ENCODE measurements at places on chromosomes 16 and 17.

- DNase-seq = no peak
These were observed 11.0 kb downstream of the CHMP6 start for GRCh38 chr17:81002409-81003361.

GRCh38 chr17:80960037-80960796, 31.4 kb upstream of the CHMP6 start:
- DNase-seq = no peak

- DNase-seq = no peak
These were observed 35.5 kb downstream of the CPNE2 start for GRCh38 chr16:57127836-57128235.

- no peak for DNase-seq
These were observed 678.9 kb downstream of the WWOX start for GRCh38 chr16:78778101-78779004.

GRCh38 chr17:58538811-58539409, 24.5 kb upstream of the MTMR4 start:
- no peak for DNase-seq

DNA sequence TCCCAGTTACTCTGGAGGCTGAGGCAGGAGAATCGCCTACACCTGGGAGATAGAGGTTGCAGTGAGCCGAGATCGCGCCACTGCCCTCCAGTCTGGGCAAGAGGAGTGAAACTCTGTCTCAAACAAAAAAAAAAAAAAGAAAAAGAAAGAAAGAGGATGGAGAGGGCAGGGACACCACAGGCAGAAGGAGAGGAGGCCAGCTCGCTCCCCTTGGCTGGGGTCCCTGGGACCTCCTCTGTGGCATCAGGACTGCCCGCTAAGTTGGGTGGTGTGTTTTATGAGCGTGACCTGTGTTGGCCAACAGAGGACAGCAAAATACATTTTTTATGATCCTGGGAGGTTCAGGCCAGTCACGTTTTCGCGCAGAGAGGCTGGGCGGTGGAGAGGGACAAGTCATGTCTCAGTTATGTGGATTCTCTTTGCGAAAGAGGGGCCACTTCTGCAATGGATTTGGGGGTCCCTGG, 229.6 kb downstream of the MRTFB start:
- no peak for DNase-seq

GRCh38 chr17:45688820-45689219, 95.3 kb upstream of the CRHR1 start:
- DNase-seq = no peak

- no peak for DNase-seq
These were observed 2.0 kb downstream of the ADAT1 start for GRCh38 chr16:75621170-75621477.

DNA sequence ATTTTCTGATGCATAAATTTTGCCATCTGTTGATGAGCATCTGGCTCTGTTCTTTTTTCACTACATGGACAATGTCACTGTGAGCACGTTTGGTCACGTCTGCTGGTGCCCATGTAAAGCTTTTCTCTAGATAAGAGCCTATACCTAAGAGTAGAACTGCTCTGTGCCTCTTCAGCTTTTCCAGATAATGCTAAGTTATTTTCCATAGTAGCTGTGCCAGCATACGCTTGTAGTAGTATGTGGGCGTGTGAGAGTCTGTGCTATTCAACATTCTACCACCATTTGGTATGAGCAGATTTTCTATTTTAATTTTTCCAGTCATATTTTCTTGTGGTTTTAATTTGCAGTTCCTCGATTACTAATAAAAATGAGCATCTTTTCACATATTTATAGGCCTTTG, 33.2 kb downstream of the VPS35L start:
- no peak for DNase-seq

GRCh38 chr17:69427486-69428197, 13.1 kb downstream of the MAP2K6 start:
- DNase-seq = no peak

GRCh38 chr17:27236717-27237315, 57.1 kb upstream of the WSB1 start:
- peak; percentile 51 for DNase-seq

GRCh38 chr17:67121316-67121891, 77.0 kb downstream of the CACNG1 start:
- DNase-seq = no peak

- peak; percentile 22 for DNase-seq
These were observed 6.6 kb upstream of the BMERB1 start for GRCh38 chr16:15427648-15428239.

GRCh38 chr16:22754577-22754976, 59.4 kb upstream of the HS3ST2 start:
- no peak for DNase-seq

DNA sequence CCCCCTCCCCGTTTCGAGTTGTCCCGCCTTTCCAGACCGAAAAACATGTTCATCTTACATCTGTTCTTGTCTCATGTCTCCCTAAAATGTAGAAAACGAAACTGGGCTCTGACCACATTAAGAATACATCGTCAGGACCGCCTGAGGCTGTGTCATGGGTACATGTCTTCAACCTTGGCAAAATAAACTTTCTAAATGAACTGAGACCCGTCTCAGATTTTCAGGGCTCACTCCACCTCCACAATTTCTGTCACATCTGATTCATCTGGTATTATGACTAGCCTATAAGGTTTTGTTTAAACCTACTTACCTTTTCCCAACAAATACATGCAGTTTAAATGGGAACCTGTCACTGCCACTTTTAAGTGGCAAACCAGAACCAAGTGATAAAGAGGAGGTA, 621 bp downstream of the SDR42E1 start:
- no peak for DNase-seq

DNA sequence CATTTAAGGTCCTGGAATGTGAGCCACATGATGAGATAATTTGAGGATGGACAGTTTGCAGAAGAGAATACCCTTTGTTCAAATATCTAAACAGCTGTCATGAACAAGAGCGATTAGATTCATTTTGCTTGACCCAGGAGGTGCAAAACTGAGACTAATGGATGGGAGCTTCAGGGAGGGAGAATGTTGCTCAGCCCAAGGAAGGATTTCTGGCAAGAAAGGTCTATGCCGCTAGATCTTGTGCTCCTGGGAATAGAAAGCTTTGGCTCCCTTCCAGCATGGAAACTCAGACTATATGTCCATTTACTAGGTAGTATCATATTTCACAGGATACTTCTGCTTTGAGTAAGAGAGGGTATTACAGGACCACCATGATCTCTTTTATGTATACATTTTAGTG, 14.8 kb upstream of the CDH11 start:
- no peak for DNase-seq

GRCh38 chr17:60139438-60140285, 10.1 kb upstream of the CA4 start:
- DNase-seq = peak; percentile 60

GRCh38 chr16:27907457-27907972, 156.0 kb downstream of the GSG1L start:
- no peak for DNase-seq

GRCh38 chr16:27193300-27193990, 9.9 kb upstream of the KDM8 start:
- DNase-seq = no peak

GRCh38 chr17:52831536-52831935, 673.0 kb upstream of the CA10 start:
- no peak for DNase-seq

GRCh38 chr16:30904114-30904780, 7.8 kb downstream of the CTF1 start:
- no peak for DNase-seq

DNA sequence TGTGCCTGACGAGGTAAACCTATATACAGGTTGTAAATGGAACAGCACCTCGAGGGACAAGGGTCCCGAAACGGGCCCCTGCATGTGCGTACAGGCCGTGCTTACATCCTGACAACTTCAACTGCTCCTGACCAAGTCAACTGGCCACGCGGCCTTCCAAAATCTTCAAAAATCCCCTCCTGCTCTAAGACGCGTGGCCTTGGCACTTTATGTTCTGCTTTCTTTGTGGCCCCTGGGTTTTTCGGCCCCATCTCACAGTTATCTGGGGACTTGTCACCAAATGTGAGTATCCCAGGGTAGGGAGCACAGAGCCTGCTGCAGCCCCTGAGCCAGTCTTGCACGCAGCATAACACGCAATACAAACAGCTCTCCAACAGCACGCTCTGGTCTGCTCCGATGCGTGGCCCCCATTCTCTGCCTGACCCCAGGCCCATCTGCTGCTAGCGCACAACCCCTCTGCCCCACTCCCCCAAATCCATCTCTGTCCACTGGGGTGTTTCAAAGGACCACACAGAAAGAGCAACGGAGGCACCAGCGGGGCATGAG, 659 bp downstream of the RPH3AL start:
- no peak for DNase-seq

DNA sequence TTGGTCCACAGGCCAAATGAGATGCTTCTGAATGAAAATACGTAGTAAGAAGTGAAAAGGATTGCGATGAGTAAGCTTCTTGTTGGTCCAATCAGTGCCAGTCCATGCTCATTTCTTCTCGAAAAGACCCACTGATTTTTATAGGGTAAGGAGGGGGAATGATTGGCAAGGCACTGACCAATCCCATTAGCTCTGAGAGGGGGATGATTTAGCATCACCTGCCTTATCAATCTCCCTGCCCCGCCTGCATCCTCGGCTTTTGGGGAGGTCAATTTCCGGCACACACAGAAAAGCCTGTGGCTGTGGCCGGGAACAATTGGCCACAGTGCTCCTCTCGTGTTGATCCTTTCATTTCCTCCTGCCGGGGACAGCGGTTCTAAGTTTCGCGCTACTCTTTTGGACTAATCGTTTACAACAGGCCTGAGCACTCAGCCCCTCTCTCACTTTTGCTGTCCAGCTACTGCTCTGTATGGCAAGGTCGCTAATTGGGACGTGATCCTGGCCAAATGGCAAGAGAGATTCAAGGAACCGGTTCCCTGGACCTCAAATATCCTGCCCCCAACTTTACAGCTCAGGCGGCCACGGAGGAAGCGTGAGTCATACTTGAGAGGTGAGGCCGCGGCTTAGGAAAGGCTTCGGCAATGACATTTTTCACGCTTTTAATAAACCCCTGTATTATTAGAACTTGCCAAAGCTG, 43.1 kb downstream of the TBX4 start:
- DNase-seq = no peak

GRCh38 chr17:58911741-58912343, 156.2 kb downstream of the PPM1E start:
- no peak for DNase-seq

- peak; percentile 31 for DNase-seq
These were observed 16.5 kb upstream of the PRM1 start for GRCh38 chr16:11297492-11298142.

GRCh38 chr17:7224661-7225111, 4.9 kb downstream of the ACADVL start:
- no peak for DNase-seq

DNA sequence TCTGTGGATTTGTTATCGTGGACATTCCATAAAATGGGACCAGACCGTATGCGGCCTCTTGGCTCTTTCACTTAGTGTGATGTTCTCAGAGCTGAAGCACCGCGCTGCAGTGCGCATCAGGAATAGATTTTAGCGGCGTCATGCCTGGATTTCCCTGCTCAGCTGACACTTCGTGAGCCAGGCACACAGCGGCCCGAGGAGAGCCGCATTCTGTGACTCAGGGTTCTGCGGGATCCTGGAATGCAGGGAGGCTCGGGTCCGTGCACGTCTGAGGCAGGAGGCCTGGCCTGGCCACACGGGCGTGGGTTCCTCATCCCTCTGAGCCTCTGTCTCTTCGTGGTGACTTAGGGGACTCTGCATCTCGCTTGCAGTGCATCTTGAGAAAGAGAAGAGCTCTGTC, 13.4 kb downstream of the CBFA2T3 start:
- no peak for DNase-seq

- no peak for DNase-seq
These were observed 481 bp downstream of the HEXIM2 start for GRCh38 chr17:45162025-45162687.

GRCh38 chr17:28392491-28392890, 13.5 kb downstream of the SLC46A1 start:
- DNase-seq = no peak

GRCh38 chr17:62652251-62653001, 25.0 kb downstream of the MRC2 start:
- DNase-seq = no peak

GRCh38 chr16:29811170-29811895, 660 bp upstream of the PRRT2 start:
- peak; percentile 60 for DNase-seq

- DNase-seq = no peak
These were observed 234.8 kb downstream of the MAF start for GRCh38 chr16:79365702-79366101.

DNA sequence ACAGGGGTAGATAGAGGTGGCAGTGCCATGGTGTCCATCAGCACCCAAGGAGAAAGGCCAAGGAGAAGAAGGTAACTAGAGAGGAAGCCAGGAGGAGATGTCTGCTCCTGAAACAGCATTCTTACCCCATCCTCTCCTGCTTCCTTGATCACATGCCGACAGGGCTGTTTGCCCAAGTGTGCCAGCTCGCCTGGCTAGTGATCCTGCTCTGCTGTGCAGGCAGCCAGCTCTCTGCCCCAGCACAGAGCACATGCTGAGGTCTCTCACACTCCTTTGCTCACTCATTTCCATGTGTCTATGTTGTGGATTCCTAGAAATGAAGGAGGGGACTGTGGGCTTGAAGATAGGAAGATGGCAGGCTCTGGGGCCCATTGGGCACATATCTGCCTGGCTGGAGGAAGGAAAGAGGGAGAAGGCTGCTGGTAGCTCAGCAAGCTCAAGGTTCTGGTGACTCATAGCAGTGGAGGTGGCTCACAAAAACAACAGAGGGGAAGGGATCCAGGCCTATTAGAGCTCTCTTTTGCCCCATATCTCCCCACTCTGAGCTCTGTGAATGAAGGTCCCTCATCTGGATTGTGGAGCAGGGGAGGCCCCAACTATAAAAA, 54.3 kb downstream of the NEUROD2 start:
- DNase-seq = no peak

DNA sequence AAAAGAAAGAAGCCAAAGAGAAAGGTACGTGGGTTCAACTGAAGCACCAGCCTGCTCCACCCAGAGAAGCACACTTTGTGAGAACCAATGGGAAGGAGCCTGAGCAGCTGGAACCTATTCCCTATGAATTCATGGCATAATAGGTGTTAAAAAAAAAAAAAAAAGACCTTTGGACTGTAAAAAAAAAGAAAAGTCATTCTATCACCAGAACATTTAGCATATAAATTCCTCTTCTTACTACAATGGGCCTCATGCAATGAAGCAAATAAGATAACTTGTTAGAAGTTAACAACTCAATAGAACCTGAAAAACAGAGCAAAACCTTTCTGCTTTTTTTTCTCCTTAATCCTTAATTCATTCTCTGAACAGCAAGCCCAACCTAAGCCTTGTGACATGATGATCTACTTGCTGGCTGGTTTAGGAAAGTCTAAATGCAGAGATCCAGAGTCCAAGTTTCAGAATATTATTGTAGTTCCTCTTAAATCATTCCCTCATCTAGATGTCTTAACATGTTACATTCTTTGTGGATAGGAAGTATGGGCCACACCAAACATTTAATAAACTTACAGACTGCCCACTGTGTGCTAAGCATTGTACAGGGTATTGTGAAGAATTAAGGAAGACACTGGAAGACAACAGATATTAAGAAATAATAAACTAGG, 45.4 kb downstream of the BRCA1 start:
- DNase-seq = no peak

DNA sequence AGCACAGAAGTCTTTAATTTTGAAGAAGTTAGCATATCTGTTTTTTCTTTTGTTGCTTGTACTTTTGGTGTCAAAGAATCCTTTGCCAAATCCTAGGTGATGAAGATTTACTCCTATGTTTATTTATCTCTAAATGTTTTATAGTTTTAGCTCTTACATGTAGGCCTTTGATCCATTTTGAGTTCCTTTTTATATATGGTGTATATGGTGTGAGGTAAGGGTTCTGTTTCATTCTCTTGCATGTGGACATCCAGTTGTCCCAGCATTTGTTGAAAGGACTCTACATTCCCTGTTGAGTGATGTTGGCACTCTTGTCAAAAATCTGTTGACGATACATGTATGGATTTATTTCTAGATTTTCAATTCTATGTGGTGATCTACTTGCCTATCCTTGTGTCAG, 62.2 kb downstream of the RNF213 start:
- DNase-seq = no peak

Measured in T-helper 17 cell (primary cell).